ENCODE measurements at places on chromosomes 3 and 15. TPM values are rescaled to one million over a fixed set of nuclear protein-coding genes. Genes with fewer than 3 reads are reported as not detected.

Gene KNL1
- 83.2 TPM for total RNA-seq

Gene LTF
- total RNA-seq: 0.08 TPM

Gene ZDHHC23
- total RNA-seq: 0.45 TPM

- no peaks in the 10 kb centered on the region for H3K36me3 ChIP-seq
- no peak for DNase-seq
- no peaks in the 10 kb centered on the region for H3K27me3 ChIP-seq
- no peaks in the 10 kb centered on the region for H3K4me1 ChIP-seq
- H3K4me3 ChIP-seq: no peak overlapping the region
- H3K27ac ChIP-seq: no peak overlapping the region
Observed at GRCh38 chr3:178514401-178514800, 21.8 kb upstream of the KCNMB2 start.

GRCh38 chr15:70910958-70911357 is 18.3 kb downstream of the LRRC49 start:
- H3K27ac ChIP-seq: no peak overlapping the region
- H3K4me1 ChIP-seq: no peaks in the 10 kb centered on the region
- DNase-seq: no peak
- H3K36me3 ChIP-seq: peaks cover 10% of the 10 kb centered on the region
- H3K4me3 ChIP-seq: no peak overlapping the region

- H3K27me3 ChIP-seq: 0 out of 2 replicates have a peak, but pooled peaks cover 3% of the 10 kb centered on the region
- H3K4me3 ChIP-seq: no peak overlapping the region
- no peak overlapping the region for H3K27ac ChIP-seq
- no peaks in the 10 kb centered on the region for H3K4me1 ChIP-seq
- no peak for DNase-seq
- no peaks in the 10 kb centered on the region for H3K36me3 ChIP-seq
Observed at GRCh38 chr15:50840520-50840919, 68.0 kb upstream of the AP4E1 start.

DNA sequence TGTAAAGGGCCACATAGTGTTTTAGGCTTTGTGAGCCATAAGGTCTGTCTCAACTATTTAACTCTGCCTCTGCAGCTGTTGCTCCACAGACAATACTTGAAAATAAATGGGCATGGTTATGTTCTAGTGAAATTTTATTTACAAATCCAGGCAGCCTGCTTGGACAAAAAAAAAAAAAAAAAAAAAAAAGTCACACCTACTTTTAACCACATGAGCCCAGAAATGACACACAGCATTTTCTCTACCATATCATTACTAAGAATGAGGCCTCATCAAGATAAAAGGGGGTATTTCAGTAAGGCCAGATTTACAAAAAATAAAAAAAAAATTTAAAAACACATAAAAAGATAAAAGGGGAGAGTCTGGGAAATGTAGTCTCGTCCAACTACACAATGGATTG is 1.7 kb upstream of the NGLY1 start:
- no peak for DNase-seq
- H3K27ac ChIP-seq: no peak overlapping the region
- peaks cover 19% of the 10 kb centered on the region for H3K4me1 ChIP-seq
- no peak overlapping the region for H3K4me3 ChIP-seq

DNA sequence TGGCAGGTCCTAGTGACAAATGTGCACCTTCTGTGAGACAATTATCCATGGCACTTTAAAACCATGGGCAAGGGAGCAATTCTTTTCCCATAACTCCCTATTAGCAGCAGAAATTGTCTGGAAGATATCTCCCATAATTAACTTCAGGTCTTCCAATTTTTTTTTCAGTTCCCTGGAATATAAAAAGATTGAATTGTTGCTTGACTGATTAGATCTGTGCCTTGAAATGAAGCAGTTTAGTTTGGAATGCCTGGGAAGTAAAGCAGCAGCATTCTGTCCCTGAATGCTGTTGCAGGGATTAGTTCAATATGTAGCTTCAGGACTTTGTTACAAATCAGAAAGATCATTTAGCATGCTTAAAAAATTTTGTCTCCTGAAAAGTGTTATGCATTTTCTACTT is 137.0 kb upstream of the GOLGA6L4 start:
- no peaks in the 10 kb centered on the region for H3K27me3 ChIP-seq
- H3K4me3 ChIP-seq: no peak overlapping the region
- H3K4me1 ChIP-seq: no peaks in the 10 kb centered on the region
- no peaks in the 10 kb centered on the region for H3K36me3 ChIP-seq
- no peak for DNase-seq

DNA sequence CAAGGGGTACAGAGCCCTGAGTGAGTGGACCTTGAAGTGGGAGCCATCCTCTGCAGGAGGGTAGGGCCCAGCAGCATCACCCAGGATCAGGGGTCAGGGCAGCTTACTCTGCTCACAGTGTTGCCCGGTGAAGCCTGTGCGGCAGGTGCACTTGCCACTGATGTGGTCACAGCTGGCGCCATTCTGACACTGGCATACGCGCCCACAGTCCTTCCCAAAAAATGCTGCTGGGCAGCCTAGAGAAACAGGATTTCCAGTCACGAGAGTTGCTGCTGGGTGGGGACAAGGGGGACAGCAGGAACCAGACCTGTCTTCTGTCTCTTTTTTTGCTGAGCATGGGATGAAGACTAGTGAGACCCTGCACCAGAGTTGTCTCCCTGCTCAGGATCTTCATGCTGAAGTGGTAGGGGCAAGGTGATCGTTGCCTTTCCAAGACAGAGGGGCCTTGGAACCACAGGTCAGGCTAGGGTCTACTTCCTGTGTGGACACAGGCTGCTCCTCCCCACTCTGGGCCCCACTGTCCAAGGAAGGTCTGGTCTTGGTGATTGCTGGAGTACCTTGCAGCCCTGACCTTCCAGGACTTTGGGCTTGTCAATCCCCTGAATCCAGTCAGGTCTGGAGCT is 46.9 kb downstream of the RAB11A start:
- no peak for DNase-seq
- H3K36me3 ChIP-seq: no peaks in the 10 kb centered on the region
- H3K4me1 ChIP-seq: peaks cover 11% of the 10 kb centered on the region
- no peak overlapping the region for H3K4me3 ChIP-seq

DNA sequence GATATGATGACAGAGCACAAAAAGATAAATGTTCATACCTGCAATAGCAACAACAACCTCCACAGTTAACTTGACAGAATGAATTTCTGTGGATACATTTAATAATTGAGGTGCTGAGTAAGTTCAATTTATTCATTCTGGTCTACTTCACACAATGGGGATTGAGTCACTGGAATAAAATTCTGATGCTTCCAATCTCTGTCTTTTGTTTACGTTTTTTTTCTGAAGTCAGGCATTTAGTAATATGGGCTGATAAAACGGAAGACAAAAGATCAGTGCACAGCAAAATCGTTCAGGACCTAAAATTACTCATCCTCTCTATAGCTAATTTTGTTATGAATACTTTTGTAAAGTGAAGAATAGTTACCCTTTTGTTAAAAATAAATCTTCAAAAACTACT is 565.9 kb upstream of the CCDC54 start:
- H3K4me3 ChIP-seq: no peak overlapping the region
- peak overlapping the region; percentile 41 for H3K27ac ChIP-seq
- no peaks in the 10 kb centered on the region for H3K27me3 ChIP-seq
- H3K4me1 ChIP-seq: peaks cover 29% of the 10 kb centered on the region
- no peak for DNase-seq
- H3K36me3 ChIP-seq: no peaks in the 10 kb centered on the region

DNA sequence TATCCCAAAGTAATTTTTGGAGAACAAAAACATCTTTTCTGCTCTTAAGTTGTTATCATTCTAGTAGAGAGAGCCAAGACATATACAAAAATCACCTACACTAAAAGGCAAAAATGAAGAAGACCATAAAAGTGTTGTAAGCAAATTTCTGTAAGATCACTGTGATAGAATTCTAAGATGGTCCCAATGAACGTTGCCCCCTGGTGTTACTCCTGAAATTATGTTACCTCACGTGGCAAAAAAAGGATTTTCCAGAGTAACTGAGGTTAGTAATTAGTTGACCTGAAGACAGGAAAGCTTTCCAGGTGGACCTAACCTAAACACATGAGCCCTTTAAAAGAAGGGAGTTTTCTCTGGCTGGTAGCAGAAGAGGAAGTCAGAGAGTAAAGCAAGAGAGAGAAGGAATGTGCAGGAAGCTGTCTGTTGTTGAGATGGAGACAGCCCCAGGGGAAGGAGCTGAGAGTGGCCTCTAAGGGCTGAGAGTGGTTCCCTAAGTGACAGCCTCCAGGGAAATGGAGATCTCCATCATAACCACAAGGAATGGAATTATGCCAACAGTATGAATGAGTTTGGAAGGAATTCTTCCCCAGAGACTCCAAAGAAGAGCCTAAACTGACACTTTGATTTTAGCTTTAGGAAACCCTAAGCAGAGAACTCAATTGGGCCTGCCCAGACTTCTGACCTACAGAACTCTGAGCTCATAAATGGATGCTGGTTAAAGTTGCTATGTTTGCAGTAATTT is 205.9 kb downstream of the CD47 start:
- peaks cover 18% of the 10 kb centered on the region for H3K4me1 ChIP-seq
- no peak overlapping the region for H3K4me3 ChIP-seq
- H3K27me3 ChIP-seq: no peaks in the 10 kb centered on the region
